ENCODE measurements at places on chromosomes 6 and 20. TPM values are rescaled to one million over a fixed set of nuclear protein-coding genes. Genes with fewer than 3 reads are reported as not detected.

CLPSL2 gene
- not detected for total RNA-seq

DNA sequence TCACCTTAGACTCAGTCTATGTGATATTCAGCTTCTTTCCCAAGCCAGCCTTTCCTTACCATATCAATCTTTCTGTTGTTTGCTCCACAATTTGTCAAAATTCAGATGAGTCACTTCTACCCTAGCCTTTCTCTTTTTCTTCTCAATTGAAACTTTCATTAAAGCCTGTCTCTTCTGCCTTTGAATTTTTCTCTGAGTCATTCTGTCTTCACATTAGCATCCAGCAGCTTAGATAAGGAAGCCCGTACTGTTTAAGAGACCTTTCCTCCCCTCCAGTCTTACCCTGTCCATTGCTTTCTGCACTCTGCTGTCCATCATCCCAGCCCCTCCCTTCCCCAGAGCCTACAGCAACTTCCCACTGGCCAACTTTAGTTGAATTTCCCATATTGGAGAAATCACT is 34.9 kb upstream of the RALGAPA2 start:
- no peak for DNase-seq

GRCh38 chr20:998231-998830 is 3.8 kb downstream of the RSPO4 start:
- DNase-seq, result no peak

DNA sequence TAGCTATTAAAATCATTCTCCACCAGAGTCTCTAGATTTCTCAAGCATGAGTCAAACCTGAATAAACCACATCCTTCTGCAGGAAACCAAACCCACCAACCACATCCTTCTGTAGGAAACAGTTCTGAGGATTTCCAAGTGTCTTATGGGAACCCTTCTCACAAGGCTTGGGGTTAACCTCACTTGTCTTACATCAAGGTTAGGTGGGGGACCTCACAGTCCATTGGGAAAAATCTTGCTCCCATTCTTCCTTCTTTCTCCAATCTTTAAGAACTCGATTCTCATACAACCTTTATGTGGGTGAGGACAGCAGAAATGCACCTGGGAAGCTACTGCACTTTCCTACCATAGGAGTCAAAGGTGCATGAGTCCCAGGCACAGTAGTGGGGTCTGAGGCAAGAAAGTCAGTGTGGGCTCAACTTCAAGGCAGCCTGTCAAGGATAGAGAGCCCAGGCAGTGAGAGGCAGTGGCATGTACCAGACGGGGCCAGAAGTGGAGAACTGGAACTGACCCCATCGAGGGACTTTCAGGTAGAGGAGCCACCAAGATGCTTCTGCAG is 114.5 kb downstream of the SLC22A3 start:
- DNase-seq, result no peak

GRCh38 chr6:27816906-27817305 is 95.3 kb downstream of the OR2B2 start:
- no peak for DNase-seq

BEND3 gene
- total RNA-seq, result 1.1 TPM

NOX3 gene
- total RNA-seq, result not detected

DNA sequence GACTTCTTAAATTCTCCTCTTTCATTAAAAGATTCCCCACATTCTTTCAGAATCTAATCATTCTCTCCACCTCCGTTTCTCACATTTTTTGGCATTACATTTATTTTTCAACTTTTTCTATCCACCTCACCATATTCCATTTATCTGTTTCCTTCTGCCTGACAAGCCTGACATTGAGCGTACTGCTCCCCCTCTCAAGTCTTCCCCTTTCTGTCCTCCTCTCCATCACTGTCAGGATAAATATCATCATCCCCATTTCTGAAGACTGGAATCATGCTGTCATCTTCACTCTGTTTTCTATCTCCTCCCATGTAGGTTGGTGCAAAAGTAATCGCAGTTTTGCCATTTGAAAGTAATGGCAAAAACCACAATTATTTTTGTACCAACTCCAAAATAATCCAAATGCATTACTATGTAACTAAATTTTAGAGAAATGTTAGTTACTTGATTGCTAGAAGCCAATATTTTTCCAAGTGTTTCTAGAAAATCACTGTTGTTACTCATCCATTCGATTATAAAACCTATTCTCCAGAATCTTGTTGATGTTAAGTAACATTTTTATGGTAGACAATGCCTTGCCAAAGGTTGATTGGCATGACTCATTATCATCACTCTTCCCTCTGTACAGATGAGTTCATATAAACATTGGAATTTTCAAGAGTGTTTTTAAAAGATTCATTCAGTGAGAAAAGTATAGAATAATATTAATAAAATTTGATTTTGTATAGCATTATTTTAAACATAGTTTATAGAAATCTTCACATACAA is 292.3 kb upstream of the RNF217 start:
- no peak for DNase-seq

DNA sequence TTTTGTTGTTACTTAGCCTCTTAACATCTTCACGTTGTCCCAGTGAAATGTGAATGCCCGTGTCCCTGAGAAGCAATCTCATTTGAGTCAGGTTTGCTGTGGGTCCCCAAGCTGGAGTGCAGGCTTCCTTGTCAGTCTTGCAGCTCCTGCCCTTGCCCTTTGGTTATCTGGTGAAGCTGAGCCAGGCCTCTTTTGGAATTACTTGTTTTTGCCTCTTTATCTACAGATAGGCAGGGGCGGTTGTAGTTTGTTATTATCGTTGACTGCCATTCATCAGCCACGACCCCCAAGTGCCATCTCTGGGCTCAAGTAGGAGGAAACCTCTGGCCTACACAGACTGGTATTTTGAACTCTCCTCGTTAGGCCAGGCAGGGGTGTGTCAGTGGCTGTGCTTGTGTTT is 2.2 kb downstream of the TMEM14C start:
- no peak for DNase-seq

DNA sequence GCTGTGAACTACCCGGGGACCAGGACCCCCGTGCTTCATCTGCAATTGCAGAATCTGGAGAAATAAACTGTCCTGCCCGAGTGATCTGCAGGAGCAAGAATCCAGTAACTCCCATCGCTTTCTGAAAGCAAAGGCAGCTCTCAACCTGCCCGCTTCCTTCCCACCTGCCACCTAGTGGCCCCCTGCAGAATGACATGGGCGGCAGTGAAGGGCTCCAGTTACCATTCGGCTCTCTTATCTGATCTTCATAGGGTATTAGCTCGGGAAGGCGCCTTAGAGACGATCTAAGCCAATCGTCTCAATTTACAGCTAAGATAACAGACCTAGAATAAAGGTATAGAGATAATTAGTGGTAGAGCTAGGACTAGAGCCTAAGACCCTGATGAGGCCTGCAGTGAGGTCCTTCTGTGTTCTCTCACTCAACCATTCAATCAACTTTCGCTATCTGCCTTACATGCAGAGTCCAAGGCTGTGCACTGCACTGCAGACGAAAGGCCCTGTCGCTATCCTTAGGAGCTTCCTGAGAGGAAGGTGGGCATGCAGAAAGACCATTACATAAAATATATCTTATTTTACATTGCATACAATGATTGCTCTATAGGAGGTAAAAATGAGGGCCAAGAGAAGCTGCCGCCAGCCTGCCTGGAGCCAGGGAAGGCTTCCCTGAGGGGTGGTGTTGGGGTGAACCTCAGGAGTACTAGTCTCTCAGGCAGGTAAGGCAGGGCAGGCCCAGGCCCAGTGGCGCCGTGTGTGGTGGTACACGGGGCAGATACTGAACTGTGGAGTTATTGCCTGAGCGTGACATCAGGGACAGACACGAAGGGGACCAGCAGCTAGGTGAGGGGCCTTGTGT is 7.1 kb upstream of the PSMG4 start:
- peak; percentile 76 for DNase-seq

DNA sequence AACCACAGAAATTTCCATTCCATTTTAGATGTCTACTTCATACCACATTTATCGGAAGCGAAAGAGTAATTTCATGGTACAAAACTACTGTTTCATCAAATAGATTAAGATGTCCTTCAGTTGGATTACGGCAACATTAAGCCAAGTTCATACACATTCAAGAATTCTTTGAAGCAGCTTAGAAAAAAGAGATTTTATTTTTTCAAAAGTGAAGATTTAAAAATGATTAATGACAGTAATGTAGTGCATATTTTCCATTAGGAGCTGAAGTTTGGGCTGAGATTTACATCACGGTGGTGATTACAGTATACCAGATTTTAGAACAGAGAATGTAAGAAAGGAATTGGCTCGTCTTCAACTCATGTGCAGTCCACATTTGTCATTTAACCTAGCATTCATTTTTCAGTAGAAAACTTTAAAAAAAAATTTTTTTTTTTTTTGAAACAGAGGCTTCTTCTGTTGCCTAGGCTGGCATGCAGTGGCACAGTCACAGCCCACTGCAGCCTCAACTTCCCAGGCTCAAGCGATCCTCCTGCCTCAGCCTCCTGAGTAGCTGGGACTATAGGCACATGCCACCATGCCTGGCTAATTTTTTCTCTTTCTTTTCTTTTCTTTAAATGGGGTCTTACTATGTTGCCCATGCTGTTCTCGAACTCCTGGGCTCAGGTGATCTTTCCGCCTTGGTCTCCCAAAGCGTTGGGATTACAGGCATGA is 1.9 kb downstream of the SYNJ2 start:
- DNase-seq, result no peak

DNA sequence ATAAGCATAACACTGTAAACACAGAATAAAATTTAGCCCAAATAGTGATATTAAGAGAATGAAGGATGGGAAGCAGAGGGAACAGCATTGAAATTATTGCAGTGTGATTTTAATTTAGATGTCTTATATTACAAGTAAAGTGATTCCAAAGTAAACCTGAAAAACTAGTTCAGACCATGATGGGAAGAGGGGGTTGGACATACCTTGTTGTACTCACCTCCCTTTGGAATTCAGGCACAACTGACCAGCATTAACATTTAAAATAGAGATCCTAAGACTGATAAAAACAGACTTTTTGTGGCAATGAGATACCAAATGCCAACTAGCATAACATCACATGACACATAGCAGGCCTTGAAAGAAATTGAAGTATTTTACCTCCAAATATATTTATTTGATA is 262.6 kb upstream of the PRND start:
- no peak for DNase-seq
